ENCODE measurements at places on chromosomes 2 and 18. TPM values are rescaled to one million over a fixed set of nuclear protein-coding genes. Genes with fewer than 3 reads are reported as not detected.

ACMSD gene
- total RNA-seq, result not detected

CIB4 gene
- total RNA-seq, result 0.83 TPM

DNA sequence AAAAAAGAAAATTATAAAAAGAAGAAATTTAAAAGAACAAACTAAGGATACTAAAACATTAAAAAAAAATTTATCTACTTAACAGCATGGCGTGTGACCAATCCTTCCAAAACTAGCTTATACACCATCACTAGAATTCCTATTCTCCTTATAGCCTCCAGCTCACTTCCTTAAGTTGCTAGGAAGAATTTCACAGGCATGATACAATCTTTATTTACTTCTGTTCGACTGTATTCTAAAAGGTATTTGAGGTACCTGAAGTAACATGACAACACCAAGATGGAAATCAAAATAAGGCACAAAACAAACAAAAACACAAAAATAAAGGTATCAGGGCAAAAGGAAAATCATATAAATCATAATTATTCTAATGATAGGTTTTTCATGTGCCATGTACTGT is 360.7 kb downstream of the FIGN start:
- no peaks in the 10 kb centered on the region for H3K4me1 ChIP-seq
- no peak overlapping the region for H3K27ac ChIP-seq
- no peaks in the 10 kb centered on the region for H3K36me3 ChIP-seq
- no peak overlapping the region for H3K4me3 ChIP-seq
- H3K27me3 ChIP-seq, result no peaks in the 10 kb centered on the region

DNA sequence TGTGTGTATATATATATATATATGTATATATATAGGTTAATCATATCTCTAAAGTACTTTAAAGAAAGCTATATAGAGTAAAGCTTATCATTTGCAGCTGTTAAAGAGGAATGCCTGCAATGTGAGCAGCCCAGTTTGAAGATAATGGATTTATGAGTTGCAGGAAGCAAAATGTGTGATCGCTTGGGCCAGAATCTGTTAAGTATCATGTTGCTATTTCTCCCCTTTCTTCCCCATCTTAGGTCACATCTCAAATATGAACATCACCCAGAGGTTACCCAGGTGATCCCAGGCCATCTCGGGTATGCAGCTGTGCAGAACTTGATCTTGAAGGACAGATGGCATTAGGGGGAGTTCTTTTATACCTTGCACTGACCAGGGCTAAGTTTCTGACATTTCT is 316.5 kb downstream of the MTX2 start:
- peaks cover 4% of the 10 kb centered on the region for H3K27me3 ChIP-seq
- no peaks in the 10 kb centered on the region for H3K36me3 ChIP-seq
- no peaks in the 10 kb centered on the region for H3K4me1 ChIP-seq
- no peak for DNase-seq

DNA sequence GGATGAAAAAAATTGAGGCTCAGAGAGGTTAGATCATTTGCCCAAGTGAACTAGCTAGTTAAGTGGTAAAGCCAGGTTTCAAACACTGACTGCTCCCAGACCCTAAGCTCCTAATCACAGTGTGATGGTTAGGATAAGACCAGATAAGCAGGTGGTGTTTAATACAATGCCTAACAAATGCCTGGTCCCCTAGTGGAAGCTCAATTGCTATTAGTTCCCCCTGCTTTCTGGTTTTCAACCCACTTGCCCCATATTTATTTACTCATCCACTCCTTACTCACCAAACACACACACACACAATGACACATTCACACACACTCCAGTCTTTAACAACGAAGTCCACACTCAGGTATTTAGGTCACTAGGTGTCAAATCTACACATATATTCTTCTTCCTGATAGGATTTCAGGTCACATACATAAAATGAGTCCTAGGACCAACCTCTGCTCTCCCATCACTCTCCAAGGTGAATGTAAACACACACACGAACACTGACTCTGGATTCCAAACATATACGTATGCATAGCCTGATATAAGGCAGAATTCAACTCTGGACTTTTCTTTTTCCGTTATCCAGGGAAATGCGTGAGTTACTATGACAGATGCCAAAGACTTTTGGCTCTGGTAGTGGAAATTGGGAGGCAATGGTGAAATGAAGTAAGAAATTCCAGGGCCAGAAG is 73.6 kb upstream of the TSPYL6 start:
- H3K36me3 ChIP-seq, result no peaks in the 10 kb centered on the region
- H3K4me1 ChIP-seq, result peaks cover 12% of the 10 kb centered on the region
- H3K4me3 ChIP-seq, result peak overlapping the region; percentile 50
- peak overlapping the region; percentile 96 for H3K27ac ChIP-seq
- no peaks in the 10 kb centered on the region for H3K27me3 ChIP-seq

DNA sequence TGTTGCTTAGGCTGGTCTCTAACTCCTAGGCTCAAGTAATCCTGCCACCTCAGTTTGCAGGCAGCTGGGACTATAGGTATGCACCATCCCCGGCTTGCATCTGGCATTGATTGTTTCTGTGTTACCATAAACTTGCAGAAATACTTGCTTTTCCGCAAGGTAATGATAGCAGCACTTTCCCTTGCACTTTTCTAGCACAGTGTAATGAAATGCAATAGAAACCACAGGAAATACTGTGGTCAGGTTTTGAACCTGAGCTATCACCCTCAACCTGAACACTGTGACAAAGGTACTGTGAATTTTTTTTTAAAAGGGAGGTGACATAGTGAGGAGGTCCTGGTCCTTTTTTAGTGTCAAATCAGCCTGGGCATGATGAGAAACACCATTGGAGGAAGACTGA is 38.3 kb downstream of the DHRS9 start:
- DNase-seq, result no peak
- H3K27ac ChIP-seq, result no peak overlapping the region
- H3K4me3 ChIP-seq, result no peak overlapping the region
- H3K27me3 ChIP-seq, result no peaks in the 10 kb centered on the region

DNA sequence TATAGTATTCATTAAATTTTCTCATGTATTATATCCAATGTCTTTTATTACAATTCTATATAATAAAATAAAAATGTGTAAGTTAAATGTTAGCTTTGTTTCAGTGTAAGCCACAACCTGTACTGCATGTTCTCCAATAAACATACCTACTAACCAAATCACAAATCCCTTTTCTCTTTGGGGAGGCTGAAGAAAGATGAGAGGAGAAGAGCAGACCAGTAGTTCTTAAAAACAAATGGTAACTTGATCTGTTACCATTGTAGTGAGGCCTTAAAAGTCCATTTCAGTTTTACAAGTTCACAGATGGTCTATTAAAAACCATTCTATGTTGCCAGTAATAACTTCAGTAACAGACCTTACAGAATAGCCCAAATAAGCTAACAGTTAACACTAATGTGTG is 100.5 kb downstream of the SOS1 start:
- DNase-seq, result no peak
- no peaks in the 10 kb centered on the region for H3K36me3 ChIP-seq
- no peaks in the 10 kb centered on the region for H3K27me3 ChIP-seq
- H3K4me1 ChIP-seq, result no peaks in the 10 kb centered on the region
- H3K27ac ChIP-seq, result no peak overlapping the region
- H3K4me3 ChIP-seq, result no peak overlapping the region

GRCh38 chr2:184683911-184684310 is 85.6 kb downstream of the ZNF804A start:
- peaks cover 3% of the 10 kb centered on the region for H3K4me1 ChIP-seq
- DNase-seq, result no peak
- no peak overlapping the region for H3K4me3 ChIP-seq
- H3K36me3 ChIP-seq, result peaks cover 4% of the 10 kb centered on the region

GRCh38 chr2:193895226-193895625 is 1700.5 kb upstream of the TMEFF2 start:
- no peaks in the 10 kb centered on the region for H3K36me3 ChIP-seq
- no peaks in the 10 kb centered on the region for H3K27me3 ChIP-seq
- H3K4me3 ChIP-seq, result no peak overlapping the region

- DNase-seq, result no peak
- no peak overlapping the region for H3K27ac ChIP-seq
- no peaks in the 10 kb centered on the region for H3K36me3 ChIP-seq
- no peaks in the 10 kb centered on the region for H3K4me1 ChIP-seq
- H3K4me3 ChIP-seq, result no peak overlapping the region
These were observed 136.1 kb downstream of the ICOS start for GRCh38 chr2:204072443-204073324.

Data from spinal cord (tissue), 10 donors.